OCI-M1 (cell line): ENCODE measurements at places on chromosomes 5 and 9.

DNA sequence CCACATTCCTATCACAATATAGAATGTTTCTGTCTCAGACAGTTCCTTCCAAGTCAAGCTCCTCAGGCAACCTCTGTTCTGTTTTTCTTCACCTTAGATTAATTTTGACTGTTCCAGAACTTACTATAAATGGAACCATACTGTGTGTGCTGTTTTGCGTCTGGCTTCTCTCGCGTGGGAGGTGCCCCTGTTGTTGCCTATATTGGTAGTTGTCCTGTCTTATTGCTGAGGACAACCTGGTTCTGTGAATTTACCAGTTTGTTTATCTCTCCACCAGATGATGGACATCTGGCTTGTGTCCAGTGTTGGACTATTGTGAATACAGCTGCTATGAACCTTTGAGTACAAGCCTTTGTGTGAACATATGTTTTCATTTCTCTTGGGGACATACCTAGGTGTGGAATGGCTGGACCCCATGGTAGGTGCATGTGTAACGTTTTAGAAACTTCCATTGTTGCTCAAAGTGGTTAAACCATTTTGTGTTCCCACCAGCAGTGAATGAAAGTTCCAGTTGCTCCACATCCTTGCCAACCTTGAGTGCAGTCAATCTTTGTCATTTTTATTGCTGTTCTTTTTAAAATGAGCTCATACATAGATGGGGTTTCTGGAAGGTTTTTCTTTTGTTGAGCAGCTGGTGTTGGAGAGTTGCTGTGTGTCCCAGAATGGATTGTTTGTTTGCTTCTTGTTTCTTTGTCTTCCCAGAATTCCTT is 18.1 kb downstream of the HMCN2 start:
- no peak for DNase-seq

- no peak for DNase-seq
These were observed 533.2 kb upstream of the SEMA6A start for GRCh38 chr5:117107859-117108258.

GRCh38 chr9:100292414-100292813 is 60.3 kb downstream of the TEX10 start:
- DNase-seq, result no peak

DNA sequence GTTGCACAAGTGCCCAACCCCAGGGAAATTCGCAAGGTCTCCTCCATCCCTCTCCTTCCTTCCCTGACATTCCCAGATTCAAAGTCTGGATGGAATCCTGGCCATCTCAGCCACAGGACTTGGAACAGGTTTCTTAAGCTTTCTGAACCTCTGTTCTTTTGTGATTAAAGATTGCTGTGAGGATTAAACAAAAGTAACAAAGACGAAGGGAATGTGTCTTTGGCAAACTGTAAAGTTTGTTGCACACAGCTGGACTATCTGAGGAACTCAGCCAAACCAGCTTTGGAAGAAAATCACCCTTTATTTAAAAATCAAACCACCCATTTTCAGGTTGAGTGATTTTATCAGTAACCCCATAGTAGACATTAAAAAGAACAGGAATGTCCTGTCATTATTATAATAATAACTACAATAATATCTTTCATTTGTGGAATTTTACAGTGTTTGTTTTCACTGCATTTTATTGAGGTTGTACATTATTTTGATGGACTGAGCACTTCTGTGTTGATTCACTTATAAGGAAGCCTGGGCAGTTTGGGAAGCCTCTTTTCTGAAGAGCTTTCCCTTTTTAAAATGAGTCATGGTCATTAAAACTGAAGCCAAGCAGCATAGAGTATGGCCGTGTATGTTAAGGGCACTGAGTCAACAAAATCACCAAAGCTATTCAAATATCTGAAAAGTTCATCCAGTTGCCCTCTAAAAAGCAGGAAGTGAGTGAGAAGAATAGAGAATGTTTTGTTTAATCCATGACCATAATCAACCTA is 310.2 kb downstream of the AGTPBP1 start:
- DNase-seq, result no peak

- peak; percentile 89 for DNase-seq
These were observed 89.8 kb downstream of the NUDT12 start for GRCh38 chr5:103472830-103473229.

- no peak for DNase-seq
These were observed 676.1 kb upstream of the C9orf72 start for GRCh38 chr9:28249424-28249823.

DNA sequence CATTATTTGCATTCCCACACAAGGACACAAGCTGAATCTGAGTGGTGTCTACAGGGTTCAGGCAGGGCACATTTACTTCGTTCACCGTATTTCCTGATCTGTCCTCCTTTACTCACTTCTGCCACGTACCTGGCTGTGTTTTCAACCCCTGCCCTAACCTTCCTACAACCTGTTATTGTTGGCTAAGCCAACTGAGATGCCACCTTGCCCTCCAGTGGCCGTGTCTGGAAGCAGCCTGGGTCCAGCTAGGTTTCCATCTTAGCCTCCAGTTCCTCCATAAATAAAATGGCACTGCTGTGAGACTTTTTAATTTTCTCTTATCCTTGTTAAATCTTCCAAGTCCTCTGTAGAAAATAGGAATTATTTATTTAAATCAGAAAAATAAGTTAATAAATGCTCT is 64.8 kb downstream of the ATP10B start:
- DNase-seq, result peak; percentile 57

DNA sequence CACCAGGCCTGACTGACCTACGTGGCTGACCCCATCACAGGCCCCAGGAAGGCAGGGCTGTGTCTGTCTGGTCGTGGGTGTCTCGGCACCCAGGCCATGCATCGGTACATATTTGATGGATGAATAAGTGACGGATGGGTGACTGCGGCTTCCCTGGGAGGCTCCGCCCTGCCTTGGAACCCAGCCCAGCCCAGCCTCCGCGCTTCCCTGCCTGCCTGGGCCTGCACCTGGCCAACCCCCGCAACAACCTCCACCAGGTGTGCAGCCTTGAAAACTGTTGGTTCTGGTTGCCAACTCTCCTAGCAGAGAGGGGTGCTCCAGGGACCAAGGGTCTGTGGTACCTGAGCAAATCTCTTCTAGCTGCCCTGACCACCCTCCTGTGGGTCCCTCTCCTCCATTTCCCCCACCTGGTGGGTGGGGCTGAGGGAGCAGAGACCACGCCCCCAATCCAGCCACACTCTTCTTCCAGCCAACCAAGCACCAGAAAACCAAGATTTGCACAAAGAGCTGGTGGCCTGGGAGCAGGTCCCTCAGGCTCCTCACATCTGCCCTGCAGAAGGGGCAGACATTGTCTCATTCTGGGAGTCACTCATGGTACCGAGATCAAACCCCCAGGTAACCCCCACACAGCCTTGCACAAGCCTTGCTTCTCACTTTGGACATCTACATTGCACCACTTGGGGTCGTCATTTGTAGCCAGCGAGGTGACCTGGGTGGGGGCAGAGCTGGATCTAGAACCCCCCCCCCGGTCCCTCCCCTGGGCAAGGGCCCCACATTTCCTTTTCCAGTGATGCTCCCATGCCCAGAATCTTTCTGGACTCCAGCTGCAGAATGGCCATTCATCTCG is 100.6 kb upstream of the IER5L start:
- no peak for DNase-seq

DNA sequence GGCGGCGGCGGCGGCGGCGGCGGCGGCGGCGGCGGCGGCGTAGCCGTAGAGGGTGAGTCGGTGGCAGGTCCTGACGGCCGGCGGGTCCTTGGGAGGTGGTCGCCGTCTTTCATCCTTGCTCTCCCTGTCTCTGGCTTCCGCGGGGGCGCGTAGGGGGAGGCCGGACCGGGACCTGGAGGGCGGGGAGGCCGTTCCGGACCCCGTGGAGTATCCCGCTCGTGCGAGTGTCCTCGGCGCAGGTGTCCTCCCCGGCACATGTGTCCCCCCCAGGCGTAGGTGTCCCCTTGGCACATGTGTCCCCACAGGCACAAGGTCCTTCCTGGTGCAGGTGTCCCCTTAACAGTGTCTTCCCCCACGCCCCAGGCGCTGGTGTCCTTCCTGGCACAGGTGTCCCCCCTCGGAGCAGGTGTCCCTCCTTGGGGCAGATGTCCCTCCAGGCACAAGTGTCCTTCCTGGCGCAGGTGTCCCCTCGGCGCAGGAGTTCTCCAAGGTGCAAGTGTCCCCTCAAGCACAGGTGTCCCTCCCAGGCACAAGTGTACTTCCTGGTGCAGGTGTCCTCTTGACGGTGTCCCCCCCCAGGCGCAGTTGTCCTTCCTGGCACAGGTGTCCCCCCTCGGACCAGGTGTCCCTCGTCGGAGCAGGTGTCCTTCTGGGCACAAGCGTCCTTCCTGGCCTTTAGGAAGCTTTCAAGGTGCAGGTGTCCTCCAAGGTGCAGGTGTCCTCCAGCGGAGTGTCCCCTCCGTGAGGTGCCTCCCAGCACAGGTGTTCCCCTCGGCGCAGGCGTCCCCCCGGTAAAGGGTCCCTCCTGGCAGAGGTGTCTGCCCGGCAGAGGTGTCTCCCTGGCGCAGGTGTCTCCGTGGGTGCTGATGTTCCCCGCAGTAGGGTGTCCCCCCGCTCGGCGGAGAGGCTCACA is 519 bp downstream of the EXOC3 start:
- DNase-seq, result peak; percentile 40

GRCh38 chr9:86859056-86859455 is 88.2 kb downstream of the GAS1 start:
- no peak for DNase-seq

DNA sequence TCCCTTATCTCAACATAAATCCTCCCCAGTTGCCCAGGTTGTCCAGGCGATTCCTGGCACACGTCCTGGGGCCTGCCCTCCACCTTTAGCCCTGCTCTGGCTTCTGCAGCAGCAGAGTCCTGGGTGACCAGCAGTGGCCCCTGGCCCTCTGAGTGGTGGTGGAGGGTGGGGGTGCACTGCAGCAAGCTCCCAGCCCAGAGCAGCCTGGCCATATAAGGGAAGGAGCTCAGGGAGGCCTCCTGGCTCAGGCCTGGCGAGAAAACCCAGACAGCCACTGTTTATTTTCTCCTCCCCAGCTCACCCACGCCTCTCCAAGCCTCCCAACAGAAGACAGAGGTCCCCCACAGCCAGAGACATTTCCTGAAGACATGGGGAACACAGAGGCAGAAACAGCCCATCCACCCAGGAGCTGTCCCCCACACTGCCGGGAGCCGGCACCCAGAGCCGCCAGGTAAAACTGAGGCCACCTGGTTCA is 44.7 kb upstream of the IL17B start:
- DNase-seq, result no peak

DNA sequence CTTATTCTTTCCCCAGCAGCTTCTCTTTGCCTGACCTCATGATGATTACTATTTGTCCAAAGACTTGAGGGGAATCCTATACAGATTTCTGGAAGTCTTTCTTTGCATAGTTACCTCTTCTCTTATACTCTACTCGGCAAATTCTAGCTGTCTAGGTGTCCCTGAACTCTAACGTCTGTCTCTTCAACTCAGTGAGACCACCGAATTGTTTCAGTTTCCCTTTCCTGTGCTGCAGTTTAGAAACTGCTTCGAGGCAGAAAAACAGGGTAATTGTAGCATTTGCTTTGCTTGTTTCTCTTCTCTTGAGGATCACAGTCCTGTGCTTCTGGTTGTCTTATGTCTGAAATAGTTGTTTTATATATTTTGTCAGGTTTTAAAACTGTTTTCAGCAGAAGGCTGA is 14.8 kb downstream of the LVRN start:
- DNase-seq, result no peak

DNA sequence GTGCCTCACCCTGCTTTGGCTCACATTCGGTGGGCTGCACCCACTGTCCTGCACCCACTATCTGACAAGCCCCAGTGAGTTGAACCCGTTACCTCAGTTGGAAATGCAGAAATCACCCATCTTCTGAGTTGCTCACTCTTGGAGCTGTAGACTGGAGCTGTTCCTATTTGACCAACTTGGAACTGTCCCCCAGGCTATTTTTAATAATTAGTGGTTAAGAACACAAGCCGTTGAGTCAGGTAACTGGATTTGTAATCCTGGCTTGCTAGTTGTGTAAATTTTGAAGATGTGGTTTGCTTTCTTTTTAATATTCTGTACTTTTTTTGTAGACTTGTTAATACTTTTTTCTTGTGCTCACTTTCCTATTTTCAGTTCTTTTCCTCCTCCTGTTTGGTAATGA is 81.2 kb downstream of the CNTLN start:
- DNase-seq, result no peak

DNA sequence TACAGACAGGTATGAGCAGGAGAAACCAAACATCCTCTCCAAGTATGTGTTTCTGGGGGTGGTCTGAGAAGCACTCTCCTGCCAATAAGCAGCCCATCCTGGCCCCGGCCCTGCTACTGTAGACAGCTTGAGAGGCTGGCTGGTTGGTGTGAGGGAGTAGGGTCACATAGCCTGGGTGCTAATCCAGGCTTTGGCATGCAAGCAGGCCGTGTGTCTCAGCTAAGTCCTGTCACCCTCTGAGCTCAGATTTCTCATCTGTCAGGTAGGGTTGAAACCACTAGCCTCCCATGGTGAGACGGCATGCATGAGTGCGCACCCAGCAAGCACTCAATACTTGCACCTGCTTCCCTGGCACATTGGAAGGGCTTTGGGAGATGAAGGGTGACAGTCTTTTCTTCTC is 49.8 kb upstream of the PHYKPL start:
- DNase-seq, result no peak

DNA sequence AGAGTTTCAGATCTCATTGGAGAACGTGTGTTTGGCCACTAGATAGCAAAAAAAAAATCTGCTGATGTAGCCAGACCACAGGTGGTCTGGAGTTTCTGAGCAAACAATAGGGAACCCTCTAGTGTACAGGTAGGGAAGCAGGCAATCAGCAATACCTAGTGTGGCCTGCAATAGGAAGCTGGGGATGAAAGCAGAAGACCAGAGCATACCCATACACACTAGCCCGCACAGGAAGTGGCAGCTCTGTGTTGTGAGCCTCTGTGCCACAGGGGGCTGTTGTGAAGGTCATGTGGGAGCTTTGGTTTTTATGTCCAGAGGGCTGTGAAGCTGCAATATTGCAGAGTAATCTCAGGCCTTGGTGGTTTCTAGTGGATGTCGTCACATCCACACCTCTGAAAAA is 81.2 kb downstream of the MTAP start:
- no peak for DNase-seq

GRCh38 chr5:29414681-29415080 is 1778.8 kb upstream of the CDH6 start:
- no peak for DNase-seq

- no peak for DNase-seq
These were observed 2.7 kb downstream of the PTGER4 start for GRCh38 chr5:40682154-40683017.

DNA sequence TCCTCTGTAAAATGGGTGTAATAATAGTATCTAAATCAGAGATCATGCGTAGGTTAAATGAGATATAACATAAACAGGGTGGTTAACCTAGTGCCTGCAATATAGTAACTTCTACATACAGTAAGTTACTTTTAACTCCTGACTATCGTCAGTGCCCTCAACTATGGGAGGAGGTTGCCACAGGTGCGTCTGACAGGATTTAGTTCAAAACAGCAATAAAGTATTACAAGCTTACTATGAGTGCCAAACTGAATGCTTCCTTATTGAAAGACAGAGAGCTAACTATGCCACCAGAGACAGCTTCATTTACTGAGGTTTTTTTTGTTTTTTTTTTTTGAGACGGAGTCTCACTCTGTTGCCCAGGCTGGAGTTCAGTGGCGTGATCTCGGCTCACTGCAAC is 209.0 kb downstream of the ADAMTSL1 start:
- DNase-seq, result no peak
